Islet precursor cell (in vitro differentiated cells): ENCODE measurements at places on chromosomes 6 and 20.
A peak's percentile ranks its signal among the peaks of the same experiment; 100 is the strongest.

DNA sequence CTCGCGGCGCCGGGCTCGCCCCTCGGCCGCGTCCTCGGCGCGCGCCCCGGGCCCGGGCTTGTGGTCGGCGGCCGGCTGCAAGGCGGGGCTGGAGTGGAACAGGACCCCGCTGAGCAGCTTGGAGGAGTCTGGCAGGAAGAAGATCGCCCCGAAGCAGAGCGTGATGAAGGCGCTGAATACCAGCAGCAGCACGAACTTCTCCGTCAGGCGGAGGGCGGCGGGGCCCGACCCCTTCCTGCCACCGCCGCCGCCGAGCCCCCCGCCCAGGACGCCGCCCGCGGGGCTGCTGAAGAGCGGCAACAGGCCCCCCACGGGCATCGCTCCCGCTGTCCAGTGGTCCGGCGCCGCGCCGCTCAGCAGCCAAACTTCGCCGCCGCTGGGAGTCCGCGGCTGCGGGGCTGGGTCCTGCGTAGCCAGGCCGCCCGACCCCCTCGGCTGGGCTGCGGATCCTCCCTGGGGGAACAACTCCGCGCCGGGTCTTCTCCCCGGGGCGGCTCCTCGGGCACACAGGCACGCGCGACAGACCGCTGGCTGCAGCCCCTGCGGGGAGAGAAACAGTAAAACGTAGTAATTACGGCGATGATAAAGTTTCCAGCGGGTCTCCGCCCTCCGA, 707 bp downstream of the MAN1A1 start:
- DNase-seq, result no peak

DNA sequence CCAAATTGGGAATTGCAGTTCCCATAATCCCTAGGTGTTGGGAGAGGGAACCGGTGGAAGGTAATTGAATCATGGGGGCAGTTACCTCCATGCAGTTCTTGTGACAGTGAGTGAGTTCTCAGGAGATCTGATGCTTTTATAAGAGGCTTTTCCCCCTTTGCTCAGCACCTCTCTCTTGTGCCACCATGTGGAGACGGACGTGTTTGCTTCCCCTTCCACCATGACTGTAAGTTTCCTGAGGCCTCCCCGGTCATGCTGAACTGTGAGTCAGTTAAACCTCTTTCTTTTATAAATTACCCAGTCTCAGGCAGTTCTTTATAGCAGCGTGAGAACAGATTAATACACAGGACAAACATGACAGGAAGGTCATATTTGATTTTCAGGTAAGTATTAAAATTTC, 25.3 kb upstream of the HECA start:
- peak; percentile 60 for DNase-seq

GRCh38 chr6:107667790-107668189, 156.3 kb downstream of the SCML4 start:
- no peak for DNase-seq

GRCh38 chr6:138034229-138034628, 73.0 kb downstream of the PERP start:
- DNase-seq, result no peak

DNA sequence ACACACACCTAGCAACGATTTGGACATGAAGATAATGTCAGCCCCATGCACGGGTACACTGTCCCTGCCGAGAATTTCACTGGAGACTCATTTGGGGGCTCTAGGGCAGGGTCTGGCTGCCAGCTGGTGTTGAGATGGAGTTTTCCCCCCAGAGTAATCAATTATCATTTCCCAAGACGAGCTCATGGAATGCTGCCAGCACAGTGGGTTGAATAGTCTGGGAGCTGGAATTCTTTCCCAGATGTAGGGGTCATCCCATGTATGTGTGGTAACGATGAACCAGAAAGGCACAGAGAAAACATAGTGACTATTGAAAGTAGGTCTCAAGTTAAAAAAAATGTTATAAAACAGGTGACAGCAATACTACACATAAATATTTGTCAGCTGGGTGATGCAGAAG, 579.9 kb downstream of the MAFB start:
- DNase-seq, result no peak

DNA sequence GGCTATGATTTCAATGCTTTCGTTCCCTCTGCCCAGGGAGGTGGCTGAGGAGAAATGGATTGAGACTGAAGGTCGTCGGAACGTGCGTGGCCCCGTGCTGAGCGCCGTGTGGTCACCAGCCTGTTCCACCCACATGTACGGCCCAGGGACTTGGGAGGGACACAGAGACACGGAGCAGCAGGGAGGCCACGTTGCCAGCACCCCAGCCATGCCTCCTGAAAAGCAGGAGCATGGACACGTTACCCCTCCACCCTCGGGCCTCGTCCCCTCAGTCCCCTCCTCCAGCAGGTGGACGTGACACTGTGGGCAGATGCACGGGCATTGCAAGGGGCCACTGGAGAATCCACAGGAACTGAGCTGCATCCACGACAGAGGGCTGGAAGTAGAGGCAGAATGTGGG, 133.1 kb upstream of the CST7 start:
- DNase-seq, result no peak

GRCh38 chr6:152566103-152566875, 70.9 kb downstream of the SYNE1 start:
- DNase-seq, result no peak

- DNase-seq, result no peak
Observed at GRCh38 chr6:95660544-95660943, 83.2 kb downstream of the MANEA start.

- no peak for DNase-seq
Observed at GRCh38 chr6:71391126-71391525, 102.5 kb downstream of the OGFRL1 start.

GRCh38 chr6:43506667-43507471, 3.3 kb downstream of the LRRC73 start:
- peak; percentile 90 for DNase-seq

DNA sequence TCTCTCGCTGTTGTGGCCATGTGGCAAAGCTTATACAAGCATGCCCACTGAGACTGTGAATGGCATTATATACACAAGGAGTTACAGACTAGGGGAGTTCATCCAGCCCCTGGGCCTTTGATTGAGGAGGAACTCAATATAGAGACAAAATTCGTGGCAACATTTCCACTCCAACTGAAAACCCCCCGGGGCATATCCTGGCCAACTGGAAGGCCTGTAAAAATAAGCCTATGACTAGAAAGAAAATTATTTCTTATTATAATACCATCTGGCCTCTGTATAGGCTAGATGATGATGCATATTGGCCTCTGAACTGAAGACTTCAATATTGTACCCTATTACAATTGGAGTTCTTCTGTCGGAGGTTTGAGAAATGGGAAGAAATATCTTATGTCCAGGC, 175.5 kb upstream of the GJE1 start:
- DNase-seq, result no peak

GRCh38 chr6:13302291-13302690, 26.0 kb downstream of the TBC1D7 start:
- DNase-seq, result no peak

DNA sequence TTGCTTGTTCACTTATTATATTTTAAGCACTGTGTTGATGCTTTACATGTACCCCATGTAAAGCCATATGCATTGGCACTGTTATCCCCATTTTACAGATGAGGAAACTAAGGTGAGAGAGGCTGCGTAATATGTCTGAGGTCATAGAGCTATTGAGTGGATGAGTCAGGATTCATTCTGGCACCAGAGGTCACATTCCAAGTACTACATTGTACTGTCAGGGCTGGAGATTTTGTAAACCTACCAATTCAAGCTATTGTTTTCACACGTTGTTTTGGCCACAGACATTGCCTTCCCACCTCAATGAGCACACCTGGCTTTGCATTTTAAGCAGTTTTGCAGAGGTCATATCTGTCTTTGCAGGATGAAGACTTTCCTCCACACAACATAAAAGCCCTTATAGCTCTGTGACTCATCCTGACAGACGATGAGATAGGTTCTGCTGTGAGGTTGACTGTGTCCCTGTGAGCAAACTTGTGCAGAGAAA, 33.2 kb downstream of the ANKS1A start:
- peak; percentile 64 for DNase-seq

GRCh38 chr20:51255417-51255816, 232.5 kb upstream of the KCNG1 start:
- DNase-seq, result no peak

GRCh38 chr20:47232518-47232917, 124.0 kb downstream of the ZMYND8 start:
- no peak for DNase-seq

DNA sequence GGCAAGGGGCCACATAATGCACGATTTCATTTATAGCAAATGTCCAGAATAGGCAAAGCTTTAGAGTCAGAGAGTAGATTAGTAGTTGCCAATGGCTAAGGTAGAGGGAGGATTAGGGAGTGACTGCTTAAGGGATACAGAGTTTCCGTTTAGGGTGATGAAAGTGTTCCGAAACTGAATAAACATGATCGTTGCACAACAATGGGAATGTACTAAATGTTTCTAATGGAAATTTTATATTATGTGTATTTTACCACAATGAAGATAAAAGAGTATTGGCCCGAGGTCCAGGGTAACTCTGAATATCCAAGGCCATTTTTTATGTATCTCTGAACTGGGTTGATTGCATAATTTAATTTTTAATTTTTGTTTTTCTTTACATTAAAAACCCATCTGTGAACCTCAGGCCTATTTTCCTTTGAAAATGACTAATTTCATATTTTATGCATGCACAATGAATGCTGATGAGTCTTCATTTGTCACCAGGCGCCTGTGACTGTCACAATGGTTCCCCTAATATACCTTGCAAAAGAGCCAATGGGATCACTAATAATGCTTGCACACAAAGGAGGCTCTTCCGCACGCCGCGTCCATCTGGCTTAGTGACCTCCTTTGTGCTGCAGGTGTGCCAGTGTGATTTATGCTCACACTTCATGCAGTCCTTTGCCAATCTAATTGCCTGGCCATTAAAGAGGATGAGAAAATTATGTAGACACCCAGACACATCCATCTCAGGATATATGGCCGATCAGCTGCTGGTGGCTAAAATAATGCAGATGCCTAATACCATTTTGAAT, 612.5 kb downstream of the CDH26 start:
- DNase-seq, result no peak

DNA sequence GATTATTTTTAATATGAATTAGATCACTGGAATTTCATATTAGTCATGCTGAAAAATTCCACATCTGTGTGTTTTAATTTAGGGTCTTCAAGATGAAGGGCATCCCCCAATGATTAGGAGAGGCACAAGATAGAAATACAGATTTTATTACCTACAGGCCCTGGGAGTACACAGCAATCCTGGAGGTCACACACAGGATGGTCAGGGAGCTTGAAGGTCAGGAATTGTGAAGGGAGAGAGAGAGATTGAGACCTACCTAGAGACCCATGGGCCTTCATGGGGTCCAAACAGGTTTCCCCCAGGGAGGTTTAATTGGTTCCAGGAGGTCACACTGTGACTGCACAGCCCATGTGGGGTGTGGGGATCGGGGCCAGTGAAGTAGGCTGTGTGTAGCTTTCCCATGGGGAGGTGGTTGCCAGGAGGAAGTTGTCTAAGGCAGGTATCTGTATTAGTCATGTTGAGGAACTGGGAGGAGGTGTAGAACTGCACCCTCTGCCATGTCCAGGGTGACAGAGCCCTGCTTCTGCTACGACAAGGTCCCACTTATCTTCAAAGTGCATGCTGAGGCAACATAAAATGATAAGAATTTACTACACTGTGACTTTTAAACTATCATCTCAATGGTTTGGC, 18.3 kb downstream of the SNX9 start:
- DNase-seq, result no peak

DNA sequence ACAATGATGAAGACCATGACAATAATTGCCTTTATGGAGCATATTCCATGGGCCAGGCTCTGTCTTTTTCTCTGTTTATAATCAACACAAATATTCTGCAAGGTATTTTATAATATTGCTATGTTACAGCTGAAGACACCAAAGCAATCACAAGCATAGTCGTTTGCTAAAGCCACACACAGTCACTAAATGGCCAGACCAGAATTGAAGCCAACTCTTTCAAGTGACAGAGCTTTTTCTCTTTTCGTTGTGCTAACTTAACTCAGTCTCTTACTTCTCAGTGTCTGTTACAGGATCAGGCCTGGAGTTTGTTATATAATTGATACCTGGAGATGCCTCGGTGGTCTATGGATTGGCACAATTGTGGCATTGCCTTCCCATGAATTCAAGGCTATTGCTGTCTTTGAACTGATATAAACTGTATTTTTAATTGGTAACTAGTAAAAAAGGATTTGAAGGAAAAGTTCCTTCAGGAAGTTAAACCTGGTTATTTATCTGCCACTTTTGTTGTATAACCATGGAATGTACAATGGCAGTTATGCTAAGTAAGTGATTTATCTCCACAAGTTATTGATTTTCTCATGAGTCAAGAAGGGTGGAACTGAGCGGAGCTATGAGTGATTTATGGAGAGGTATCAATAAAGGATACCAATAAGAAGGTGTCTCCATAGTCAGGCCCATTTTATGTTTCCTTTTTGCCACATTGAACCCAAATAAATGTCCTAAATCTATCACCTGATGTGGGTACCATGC, 67.6 kb downstream of the PFDN4 start:
- DNase-seq, result no peak

DNA sequence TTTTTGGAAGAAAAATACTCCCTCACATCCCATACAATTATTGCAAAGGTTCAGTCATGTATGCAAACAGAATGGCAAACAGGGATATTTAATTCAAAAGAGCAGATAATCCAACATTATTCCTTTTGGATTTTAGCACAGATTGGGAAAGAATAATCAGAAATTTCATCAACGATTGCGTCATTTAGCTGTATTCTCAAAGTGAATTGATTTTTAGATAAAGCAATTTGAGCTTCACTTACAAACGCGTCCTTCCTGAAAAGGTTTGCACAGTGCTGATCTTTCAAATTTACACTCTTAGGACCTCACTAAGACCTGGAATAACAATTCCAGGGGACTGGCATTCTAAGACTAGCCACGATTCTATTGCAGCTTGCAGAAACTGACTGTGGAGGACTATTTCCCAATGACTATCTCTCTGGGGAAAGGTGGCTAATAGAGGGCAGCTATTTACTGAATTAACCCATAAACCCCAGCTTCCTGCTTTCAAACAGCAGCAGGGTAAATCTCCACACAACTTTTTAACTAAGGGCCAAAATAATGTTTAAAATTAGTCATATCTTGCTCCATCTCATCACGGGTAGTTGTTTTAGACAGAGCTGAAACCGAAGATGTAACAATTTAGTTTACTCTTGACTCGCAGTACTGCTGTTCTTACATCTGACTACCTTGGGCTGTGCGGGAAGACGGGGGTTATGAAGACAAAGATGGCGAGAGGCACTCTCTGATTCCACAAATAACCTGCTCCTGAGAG, 131.2 kb upstream of the FAM184A start:
- DNase-seq, result no peak

DNA sequence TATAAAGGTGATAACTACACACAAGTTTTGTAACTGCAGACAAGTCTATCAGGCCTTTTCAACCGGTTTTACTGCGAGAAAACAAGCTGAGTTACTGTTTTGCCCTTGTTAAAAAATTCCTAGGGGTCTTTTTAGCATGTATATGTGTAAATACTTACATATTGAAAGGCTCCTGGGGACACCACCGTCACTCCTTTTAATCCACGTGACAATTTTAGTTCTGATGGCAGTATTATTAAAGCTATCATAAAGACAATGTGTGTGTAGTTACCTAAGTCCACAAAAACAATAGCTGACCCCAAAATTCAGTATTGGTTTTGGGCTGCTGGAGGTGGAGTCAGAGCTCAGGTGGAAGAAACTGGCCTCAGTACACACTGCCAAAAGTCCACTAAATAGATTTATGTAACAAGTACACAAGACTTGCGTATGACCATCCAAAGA, 41.3 kb upstream of the HFE start:
- DNase-seq, result no peak

- no peak for DNase-seq
Observed at GRCh38 chr6:128648022-128648598, 127.7 kb upstream of the PTPRK start.
